ENCODE measurements at places on chromosomes 4 and X. TPM values are rescaled to one million over a fixed set of nuclear protein-coding genes. Genes with fewer than 3 reads are reported as not detected.

PAGE2B gene
- not detected for total RNA-seq

- DNase-seq: no peak
Observed at GRCh38 chrX:121161501-121161933, 114.1 kb downstream of the GLUD2 start.

- DNase-seq: no peak
Observed at GRCh38 chr4:58138786-58139668, 1028.8 kb upstream of the IGFBP7 start.

DNA sequence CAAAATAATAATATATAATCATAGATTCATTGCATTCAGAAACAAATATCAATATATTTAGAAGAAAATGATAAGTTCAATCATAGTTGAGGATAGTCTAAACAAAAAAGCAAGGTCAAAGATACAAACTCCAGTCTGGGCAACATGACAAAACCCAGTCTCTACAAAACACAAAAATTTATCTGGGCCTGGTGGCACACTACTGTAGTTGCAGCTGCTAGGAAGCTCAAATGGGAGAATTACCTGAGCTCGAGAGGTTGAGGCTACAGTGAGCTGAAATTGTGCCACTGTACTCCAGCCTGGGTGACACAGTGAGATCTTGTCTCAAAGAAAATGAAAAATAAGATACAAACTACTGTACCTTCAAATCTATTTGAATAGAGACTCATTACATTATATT lies 52.7 kb upstream of the ANXA10 start:
- no peak for DNase-seq

- DNase-seq: no peak
Observed at GRCh38 chr4:175542786-175543185, 269.3 kb downstream of the GPM6A start.

GYPE gene
- total RNA-seq: 0.14 TPM

RS1 gene
- not detected for total RNA-seq

DNA sequence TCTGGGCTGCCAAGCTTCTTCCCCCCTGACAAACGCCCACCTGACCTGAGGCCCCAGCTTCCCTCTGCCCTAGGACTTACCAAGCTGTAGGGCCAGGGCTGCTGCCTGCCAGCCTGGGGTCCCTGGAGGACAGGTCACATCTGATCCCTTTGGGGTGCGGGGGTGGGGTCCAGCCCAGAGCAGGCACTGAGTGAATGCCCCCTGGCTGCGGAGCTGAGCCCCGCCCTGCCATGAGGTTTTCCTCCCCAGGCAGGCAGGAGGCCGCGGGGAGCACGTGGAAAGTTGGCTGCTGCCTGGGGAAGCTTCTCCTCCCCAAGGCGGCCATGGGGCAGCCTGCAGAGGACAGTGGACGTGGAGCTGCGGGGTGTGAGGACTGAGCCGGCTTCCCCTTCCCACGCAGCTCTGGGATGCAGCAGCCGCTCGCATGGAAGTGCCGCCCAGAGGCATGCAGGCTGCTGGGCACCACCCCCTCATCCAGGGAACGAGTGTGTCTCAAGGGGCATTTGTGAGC lies 37.0 kb downstream of the HTRA3 start:
- DNase-seq: peak; percentile 39

DNA sequence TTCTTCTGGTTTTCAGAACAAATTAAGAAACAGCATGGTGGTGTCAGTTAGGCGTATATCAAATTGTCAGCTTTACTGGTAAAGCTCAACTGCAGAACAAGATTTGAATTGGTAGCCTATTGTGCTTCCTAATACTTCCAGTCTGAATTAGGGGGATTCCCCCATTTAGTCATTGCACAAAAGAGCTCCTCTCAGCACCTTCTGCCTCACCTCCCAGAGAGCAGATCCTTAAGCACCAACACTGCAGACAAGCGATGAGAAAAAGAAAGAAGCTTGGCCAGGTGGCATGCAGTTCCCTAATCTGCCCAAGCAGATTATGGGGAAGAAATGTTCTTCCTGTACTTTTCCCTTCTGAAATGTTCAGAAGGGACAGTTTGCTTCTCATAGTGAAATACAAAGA lies 9.2 kb downstream of the MAP9 start:
- DNase-seq: no peak

CSAG1 gene
- not detected for total RNA-seq

- no peak for DNase-seq
Observed at GRCh38 chr4:39544580-39545315, 17.5 kb upstream of the UGDH start.

SLITRK2 gene
- total RNA-seq: 0.03 TPM

GRCh38 chr4:105113800-105114199 lies 32.9 kb upstream of the TET2 start:
- DNase-seq: no peak

DNA sequence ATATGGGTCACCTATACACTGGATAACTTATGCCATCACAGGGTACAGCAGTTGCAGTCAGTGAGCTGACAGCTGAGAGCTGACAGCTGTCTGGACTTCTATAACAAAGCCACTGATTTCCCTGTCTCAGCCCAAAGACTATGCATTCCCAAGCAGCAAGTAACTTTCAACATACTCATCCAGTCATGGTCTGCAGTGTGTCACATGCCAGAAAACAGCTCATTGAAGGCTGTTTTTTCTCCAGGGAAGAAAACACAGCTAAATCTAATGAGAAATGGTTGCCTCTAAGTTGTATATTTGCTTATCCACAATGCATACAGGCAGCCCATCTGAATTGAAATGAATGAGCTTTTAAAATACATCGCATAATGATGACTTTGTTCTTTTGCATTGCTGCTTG lies 6.3 kb downstream of the KIAA1210 start:
- DNase-seq: no peak

GPR82 gene
- total RNA-seq: not detected

DNA sequence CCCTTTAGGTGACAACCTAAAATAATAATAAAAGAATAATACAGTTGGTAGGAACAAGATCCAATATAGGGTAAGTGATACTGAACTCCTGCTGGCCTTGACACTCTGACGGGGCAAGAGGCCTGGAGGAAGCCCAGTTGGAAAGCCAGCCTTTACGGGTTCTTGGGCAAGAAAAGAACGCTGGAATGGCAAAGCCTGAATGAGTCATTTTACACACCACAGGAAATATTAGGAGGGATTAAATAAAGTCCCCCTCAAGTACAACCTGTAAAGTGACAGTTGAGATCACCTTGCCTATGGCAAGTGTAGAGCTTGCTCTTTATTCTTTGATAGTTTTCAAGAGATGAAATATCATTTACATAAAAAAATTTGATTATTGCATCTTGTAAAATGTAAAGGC lies 244.5 kb upstream of the TLL1 start:
- no peak for DNase-seq

GAGE12F gene
- not detected for total RNA-seq

GRCh38 chr4:160319221-160319867 lies 1216.5 kb downstream of the RAPGEF2 start:
- DNase-seq: no peak

DNA sequence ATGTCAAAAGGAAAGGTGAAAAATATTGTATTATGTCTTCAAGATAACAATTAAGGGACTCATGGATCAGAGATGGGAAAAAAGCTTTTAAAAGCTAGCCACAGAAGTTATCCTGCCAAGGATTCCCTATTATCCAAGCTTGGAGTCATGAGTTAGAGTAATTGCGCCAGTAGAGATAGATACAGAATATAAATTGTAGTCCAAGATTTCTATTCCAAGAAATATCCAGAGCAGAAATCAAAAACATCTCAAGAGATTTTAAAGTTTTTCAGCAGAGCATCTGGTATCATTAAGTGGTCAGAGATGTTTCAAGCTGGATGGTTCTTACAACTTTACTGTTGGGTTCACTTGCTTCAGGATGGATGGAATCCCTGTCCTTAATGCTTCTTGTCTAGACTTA lies 186.7 kb downstream of the PCDH18 start:
- DNase-seq: no peak

LSM6 gene
- total RNA-seq: 9.4 TPM

PRDM8 gene
- total RNA-seq: 0.14 TPM

CCDC120 gene
- 6.9 TPM for total RNA-seq

PRKX gene
- total RNA-seq: 5.9 TPM

SLC7A11 gene
- total RNA-seq: 1.7 TPM

BST1 gene
- 0.49 TPM for total RNA-seq

DNA sequence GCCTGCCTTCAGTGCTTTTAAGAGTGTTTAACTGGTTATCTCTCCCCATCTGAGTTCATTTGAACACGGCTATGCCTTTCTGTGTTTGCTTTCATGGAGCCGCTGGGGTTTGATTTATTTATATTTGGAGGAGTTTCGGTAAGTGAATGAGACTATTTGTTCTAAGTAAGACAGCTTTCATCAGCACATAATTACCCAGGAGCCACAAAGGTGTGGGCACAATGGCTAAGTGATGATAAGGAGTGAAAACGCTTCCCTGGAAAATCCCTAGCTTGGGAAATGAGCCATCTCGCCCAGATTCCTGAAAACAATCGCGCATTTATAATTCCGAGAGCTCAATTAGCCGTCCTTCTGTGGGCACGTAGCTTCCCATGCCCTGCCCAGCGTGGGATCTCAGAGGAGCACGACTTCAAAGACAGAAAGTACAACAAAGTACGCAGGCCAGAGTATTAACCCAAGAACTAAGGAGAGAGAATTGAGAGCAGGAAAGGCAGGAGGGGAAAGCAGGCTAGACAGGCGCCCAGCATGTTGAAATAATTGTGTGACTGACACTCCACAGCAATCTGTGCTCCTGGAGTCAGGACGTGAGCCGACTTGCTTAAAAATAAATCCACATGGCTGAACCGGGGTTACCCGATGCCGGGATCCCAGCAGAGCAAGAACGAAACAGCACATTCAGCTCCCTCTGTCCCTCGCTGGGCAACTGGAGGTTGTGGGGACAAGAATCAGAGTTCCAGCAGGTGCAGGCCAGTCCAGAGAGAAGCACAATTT lies 99.0 kb downstream of the DHRSX start:
- peak; percentile 28 for DNase-seq

GRCh38 chrX:34893741-34894140 lies 48.9 kb upstream of the FAM47B start:
- no peak for DNase-seq

- DNase-seq: no peak
Observed at GRCh38 chr4:32519060-32519459, 1798.9 kb downstream of the PCDH7 start.

DMRTC1 gene
- not detected for total RNA-seq

- no peak for DNase-seq
Observed at GRCh38 chrX:39809331-39809730, 288.4 kb downstream of the BCOR start.

DNA sequence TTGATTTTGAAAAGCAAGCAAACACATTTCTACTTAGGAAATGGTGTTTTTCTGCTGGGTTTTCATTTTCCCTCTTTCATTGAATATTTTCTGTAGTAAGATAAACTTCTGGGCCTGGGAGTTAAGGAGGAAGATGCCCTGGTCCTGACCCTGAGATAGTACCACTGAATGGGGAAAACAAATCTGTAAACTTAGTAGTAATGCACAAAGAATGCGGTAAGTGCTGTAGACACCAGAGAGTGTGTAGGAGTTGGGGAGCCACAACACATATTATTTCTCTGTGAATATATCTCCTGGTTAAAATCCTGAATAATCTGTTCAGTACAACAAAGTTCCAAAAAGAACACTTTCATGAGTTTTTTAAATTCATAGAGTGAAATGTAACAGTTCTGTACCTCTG lies 178.3 kb downstream of the MAPK10 start:
- no peak for DNase-seq

- DNase-seq: peak; percentile 55
Observed at GRCh38 chr4:1579001-1579900, 104.9 kb downstream of the FAM53A start.

DNA sequence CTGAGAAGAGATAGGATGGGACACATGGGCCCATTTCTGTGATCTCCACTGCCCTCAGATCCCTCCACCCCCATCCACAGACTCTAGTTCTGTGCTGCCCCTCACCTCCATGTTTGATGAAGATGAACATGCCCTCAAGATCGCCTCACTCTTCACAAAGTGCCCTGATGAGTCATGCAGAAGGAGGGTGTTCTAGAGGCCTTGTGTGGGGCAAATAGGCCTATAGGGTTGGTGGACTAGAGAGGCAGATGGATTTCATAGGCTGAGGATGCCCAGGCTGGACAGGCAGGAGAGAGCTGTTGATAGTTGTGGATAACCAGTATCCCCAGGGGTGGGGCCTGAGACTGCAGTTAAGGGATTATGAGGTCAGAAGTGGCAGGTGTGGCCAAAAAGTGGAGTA lies at the start of gene CXorf65:
Gene CXorf65, minus strand, starts transcription at position 314 of the 400 bp plus-strand sequence. Its CDS starts 184 bp downstream, at position 130.
- no peak for DNase-seq

RNF150 gene
- 1.9 TPM for total RNA-seq

DNA sequence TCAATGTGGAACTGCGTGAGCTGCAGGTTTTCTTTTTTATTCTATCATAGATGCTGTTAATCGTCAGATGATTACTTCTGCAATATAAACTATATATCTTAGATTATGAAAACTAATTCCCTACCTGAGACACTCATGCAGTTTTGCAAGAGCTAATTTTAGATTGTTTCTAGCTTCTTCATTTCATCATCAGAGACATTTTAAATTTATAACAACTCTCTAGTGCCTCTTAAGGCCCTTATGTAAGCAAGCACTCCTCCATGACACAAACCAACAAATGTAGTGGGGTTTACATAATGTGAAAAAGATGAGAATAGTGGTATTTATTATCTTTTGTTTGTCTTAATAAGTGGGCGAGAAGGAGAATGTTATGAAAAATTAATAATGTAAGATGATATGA lies 170.2 kb upstream of the ETNPPL start:
- no peak for DNase-seq

GRCh38 chr4:101843054-101843453 lies 52.5 kb downstream of the BANK1 start:
- DNase-seq: no peak

DNA sequence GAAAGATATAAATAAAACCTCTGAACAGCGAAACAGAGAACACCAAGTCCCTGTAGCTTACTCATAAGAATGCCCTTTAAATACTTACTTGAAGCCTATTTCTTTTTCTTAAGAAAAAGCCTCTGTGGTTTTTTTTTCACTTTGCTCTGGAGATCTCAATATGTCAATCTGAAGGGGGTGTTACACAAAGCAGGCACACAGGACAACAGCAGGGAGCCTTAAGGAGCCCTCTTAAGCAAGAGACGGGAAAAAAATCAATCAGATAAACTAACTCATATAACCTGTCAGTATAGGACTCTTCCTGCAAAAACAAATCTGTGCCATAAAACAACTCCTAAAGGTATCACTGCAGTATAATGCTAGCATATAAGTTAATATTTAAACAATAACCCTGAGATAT lies 611.1 kb upstream of the ATOH1 start:
- DNase-seq: no peak

GRCh38 chr4:13920901-13921300 lies 293.4 kb upstream of the BOD1L1 start:
- DNase-seq: no peak

DNA sequence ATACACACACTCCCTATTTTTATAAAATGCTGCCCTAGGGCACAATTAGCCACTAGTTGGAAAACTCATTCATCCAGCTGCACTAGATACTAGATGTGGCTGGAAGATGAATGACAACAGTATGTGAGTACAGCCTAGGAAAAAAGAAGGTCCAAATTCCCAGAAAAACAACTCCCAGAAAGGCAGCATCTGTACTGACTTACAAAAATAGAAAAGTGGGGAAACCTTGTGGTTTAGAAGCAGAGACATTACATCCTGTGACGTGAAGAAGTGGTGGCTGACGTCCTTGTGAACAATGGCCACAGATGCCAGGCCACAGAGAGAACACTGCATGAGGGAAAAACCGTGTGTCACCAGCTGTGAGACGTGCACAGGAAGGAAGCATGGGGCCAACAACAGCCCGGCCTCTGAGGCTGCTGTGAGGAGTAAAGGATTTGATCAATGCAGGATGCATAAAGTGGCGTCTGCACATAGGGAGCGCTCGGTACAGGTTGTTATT lies 81.2 kb downstream of the SPRY1 start:
- no peak for DNase-seq

- DNase-seq: no peak
Observed at GRCh38 chr4:187128976-187129375, 405.3 kb upstream of the FAT1 start.

Data from pancreas (tissue), 10 donors.